ENCODE measurements at places on chromosomes 13 and 19. TPM values are rescaled to one million over a fixed set of nuclear protein-coding genes. Genes with fewer than 3 reads are reported as not detected.

GRCh38 chr13:76703621-76704288 is 182.4 kb downstream of the KCTD12 start:
- DNase-seq = no peak

DNA sequence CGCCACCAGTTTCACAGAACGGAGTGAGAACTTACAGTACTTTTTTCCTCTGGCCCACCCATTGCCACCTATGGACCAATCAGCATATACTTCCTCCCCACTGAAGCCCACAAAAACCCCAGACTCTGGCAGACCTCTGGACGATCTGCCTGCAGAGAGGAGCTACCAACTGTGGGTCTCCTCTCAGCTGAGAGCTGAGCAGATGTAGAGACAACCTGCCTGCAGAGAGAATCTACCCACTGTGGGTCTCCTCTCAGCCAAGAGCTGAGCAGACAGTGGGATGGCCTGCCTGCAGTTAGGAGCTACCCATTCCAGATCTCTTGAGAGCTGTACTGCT is 69.7 kb downstream of the PIBF1 start:
- DNase-seq = no peak

DNA sequence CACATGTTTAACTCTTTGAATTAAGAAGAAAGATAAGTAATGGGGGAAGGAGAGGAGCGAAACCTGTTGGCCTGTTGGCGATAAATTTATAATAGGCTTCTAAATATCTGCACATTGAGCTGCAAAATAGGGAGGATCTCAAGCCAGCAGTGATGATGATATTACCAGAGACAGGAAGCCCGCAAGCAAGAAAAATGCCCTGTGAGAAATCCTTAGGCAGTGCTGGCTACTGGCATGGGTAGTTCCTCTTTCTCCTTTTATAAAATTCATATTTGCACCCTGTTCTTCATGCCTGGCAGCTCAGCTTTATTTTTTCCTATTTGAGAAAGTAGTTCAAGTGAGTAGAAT is 858 bp upstream of the USP12 start:
- no peak for DNase-seq

DNA sequence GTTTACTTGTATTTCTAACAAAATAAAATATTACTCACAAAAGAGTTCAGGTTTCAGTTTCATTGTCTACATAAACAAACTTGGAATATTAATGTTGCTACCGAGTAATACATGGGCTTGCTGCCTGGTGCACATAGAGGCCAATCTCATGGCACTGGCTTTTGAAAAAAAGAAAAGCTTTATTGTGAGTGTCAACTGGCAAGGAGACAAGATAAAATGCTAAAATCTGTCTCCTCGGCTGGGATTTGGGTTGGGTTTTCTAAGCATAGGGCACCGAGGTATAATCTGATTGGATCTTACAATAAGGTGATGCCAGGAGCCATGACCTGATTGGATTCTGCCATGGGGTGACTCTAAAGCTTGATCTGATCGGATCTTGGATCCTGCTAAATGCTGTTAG is 1519.9 kb upstream of the MIR17HG start:
- no peak for DNase-seq

- no peak for DNase-seq
These were observed 30.1 kb downstream of the DNAJC3 start for GRCh38 chr13:95707035-95707434.

DNA sequence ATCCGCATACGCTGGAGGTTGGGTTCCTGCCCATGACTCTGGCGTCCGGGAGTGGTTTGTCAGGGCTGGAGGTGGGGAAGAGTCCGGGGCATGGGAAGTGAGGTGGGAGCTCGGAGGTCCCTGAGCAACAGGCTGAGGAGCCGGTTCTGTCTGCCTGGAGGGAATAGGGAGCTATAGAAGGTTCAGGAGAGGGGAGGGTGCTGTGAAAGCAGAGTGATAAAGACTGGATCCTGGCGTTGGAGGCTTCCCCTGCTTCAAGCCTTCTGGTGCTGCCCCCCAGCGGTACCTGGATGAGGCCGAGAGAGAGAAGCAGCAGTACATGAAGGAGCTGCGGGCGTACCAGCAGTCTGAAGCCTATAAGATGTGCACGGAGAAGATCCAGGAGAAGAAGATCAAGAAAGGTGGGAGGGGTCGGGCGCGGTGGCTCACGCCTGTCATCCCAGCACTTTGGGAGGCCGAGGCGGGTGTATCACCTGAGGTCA is 2.6 kb downstream of the HMG20B start:
- no peak for DNase-seq

GRCh38 chr19:31715249-31715945 is 366.2 kb upstream of the TSHZ3 start:
- DNase-seq = no peak

GRCh38 chr13:67664502-67664901 is 434.4 kb upstream of the PCDH9 start:
- no peak for DNase-seq

- DNase-seq = no peak
These were observed 285.2 kb downstream of the SHISA2 start for GRCh38 chr13:25766576-25766975.

DNA sequence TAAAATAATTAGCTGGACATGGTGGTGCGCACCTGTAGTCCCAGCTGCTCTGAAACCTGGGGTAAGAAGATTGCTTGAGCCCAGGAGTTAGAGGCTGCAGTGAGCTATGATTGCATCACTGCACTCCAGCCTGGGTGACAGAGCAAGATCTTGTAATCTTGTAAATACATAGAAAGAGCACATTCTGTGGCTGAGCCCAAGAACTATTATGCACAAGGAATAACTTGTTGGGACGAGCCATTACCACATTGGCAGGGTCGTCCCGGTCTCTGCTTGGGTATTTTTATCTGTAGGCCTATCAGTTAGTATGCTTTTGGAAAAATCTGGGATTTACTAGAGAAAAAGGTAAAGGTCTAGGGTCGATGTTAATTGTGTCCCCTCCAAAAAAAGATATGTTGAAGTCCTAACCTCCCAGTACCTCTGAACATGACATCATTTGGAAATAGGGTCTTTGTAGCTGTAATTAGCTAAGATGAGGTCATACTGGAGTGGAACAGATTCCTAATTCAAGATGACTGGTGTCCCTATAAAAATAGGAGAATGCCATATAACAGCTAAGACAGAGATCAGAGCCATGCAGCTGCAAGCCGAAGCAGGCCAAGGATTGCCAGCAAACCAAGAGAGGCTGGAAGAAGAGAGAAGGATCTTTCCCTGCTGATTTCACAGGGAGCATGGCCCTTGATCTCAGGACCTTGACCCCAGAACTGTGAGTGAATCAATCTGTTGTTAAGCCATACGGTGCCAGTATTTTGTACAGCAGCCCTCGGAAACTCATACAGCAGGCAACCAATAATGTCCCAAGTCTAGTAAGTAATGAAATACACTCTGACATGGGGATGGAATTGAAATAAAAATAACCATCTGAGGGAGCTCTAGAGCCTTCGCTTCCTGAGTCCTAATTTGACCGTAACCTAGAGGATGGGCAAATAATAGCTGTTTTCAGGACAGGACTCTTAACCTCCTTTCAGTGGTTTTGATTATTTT is 77.0 kb downstream of the TM9SF2 start:
- no peak for DNase-seq

GRCh38 chr13:45168555-45168930 is 32.3 kb downstream of the KCTD4 start:
- no peak for DNase-seq

- DNase-seq = no peak
These were observed 1234.7 kb downstream of the SLITRK1 start for GRCh38 chr13:82647540-82647939.

DNA sequence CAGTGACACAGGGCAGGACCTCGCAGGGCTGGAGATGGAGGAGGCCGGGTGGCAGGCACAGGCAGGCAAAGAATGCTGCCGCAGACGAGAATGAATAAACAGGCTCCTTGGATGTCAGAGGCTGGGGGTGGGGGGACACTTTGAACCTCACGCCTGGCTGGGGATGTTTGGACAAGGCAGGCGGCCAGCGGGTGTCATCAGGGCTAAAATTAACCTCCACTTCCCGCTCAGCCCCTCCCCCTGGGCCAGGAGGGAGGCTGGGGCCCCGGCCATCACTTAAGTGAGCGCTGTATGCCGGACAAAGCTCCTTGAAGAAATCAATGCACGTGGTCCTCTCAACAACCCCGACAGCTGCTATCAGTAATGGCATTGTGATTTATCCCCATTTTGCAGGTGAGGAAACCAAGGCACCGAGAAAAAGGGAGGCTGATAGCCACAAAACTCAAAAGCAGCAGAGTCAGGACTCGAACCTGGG is 10.3 kb upstream of the FUT5 start:
- DNase-seq = no peak

- no peak for DNase-seq
These were observed 350.7 kb downstream of the UQCRFS1 start for GRCh38 chr19:28862238-28862637.

- DNase-seq = no peak
These were observed 14.3 kb downstream of the TNNT1 start for GRCh38 chr19:55134736-55135135.

DNA sequence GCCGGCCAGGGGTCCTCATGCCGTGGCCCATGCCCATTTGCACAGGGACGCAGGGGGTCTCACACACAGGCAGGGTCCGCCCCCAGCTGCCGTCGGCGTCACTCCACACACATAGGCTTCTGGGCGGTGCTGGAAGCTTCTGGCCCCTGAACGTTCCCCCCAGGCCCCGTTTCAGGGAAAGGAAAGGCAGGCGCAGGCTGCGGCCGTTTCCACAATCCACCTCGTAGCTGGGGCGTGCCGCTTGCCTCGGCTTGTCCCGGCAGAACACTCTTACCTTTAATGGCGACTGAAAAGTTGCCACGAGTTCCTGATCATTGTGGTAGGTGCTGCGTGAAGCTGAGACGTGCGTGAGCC is 53.4 kb downstream of the MCF2L start:
- DNase-seq = no peak

DNA sequence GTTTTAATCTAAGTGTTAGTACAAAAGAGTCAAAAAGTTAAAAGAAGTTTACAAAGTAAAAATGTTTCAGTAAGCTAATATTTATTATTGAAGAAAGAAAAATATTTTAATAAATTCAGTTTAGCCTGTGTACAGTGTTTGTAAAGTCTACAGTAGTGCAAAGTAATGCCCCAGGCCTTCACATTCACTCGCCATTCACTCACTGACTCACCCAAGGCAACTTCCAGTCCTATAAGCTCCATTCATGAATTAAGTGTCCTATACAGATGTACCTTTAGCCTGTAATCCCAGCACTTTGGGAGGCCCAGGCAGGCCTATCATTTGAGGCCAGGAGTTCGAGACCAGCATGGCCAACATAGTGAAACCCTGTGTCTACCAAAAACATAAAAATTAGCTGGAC is 24.1 kb upstream of the AKAP11 start:
- DNase-seq = no peak

DNA sequence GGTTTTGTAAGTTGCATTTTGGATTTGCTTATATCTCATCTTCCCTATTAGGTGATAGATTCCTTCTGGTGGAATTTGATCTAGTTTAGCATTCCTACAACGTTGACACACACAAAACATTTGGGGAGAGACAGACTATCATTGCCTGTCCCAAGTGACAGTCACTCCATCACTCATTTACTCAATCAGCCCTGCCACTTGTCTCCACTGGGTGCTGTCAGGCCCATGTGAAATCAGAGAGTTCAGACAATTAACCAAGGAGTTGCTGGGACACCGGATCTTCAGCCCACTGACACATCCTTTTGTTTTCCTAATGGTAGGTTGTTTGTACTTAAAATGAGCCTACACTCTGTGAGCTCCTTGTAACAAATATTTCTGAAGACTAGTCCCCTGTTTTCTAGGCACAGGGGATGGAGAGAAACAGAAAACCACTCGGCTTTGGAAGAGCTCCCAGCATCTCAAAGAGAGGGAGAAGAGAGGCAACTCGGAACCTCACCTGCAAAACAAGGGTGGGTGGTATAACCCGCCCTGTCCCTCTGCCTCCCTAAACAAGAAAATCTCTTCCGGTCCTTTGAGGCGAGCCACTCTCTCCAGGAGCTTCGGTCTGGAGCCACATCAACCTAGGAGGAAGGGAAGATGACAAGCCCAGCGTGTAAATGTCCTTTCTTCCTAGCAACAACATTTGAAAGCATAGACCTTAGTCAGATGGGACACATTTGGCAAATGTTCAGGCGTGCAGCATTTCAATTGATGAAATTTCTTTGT is 440.9 kb upstream of the KLF12 start:
- no peak for DNase-seq

GRCh38 chr13:112917737-112918136 is 51.3 kb upstream of the MCF2L start:
- DNase-seq = no peak

- DNase-seq = no peak
These were observed 58.6 kb downstream of the LMO7 start for GRCh38 chr13:75694722-75695121.

DNA sequence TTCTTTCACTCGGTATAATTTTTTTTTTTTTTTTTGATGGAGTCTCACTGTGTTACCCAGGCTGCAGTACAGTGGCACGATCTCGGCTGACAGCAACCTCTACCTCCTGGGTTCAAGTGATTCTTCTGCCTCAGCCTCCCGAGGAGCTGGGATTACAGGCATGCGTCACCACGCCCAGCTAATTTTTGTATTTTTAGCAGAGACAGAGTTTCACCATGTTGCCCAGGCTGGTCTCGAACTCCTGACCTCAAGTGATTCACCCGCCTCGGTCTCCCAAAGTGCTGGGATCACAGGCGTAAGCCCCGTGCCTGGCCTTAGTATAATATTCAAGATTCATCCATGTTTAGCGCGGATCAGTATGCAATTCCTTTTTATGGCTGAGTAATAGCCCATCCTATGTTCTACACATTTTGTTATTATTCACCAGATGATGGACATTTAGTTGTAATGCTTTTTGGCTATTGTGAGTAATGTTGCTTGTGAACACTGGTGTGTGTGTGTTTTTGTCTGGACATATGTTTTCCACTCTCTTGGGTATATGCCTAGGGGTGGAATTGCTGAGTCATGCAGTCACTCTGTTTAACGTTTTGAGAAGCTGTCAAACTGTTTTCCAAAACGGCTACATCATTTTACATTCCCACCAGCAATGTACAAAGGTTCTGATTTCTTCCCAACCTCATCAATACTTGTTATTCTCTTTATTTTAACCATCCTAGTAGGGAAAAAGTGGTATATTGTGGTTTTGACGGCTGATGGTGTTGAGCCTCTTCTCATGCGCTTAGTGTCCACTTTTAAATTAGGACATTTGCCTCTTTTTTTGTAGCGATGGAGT is 22.9 kb downstream of the PLEKHF1 start:
- DNase-seq = no peak

- no peak for DNase-seq
These were observed 3.0 kb downstream of the ZMYM2 start for GRCh38 chr13:19961489-19961888.

GRCh38 chr13:74129500-74130191 is 4.6 kb downstream of the KLF12 start:
- no peak for DNase-seq

CEACAM19 gene
- 0.86 TPM for total RNA-seq

SYT3 gene
- total RNA-seq = 0.66 TPM

GPR12 gene
- not detected for total RNA-seq

CD33 gene
- 0.51 TPM for total RNA-seq

CCL25 gene
- total RNA-seq = not detected

IGFL3 gene
- not detected for total RNA-seq

KIR2DL3 gene
- total RNA-seq = not detected

OR7D2 gene
- 0.10 TPM for total RNA-seq

OVOL3 gene
- not detected for total RNA-seq

IFNL1 gene
- not detected for total RNA-seq

FCAR gene
- total RNA-seq = not detected

ZC3H13 gene
- 52.2 TPM for total RNA-seq

TNFRSF19 gene
- total RNA-seq = 0.05 TPM

Data from activated T-cell treated with anti-CD3 and anti-CD28 coated beads, Interleukin-2, amount 50 U/mL, for 4 hours (primary cell).